Pancreas (tissue), 10 donors: ENCODE measurements at places on chromosomes 1 and 21.

GRCh38 chr1:209823143-209824041 is 4.4 kb upstream of the UTP25 start:
- no peak overlapping the region for H3K27ac ChIP-seq
- no peaks in the 10 kb centered on the region for H3K36me3 ChIP-seq
- DNase-seq = no peak
- H3K4me3 ChIP-seq = no peak overlapping the region
- no peaks in the 10 kb centered on the region for H3K27me3 ChIP-seq

DNA sequence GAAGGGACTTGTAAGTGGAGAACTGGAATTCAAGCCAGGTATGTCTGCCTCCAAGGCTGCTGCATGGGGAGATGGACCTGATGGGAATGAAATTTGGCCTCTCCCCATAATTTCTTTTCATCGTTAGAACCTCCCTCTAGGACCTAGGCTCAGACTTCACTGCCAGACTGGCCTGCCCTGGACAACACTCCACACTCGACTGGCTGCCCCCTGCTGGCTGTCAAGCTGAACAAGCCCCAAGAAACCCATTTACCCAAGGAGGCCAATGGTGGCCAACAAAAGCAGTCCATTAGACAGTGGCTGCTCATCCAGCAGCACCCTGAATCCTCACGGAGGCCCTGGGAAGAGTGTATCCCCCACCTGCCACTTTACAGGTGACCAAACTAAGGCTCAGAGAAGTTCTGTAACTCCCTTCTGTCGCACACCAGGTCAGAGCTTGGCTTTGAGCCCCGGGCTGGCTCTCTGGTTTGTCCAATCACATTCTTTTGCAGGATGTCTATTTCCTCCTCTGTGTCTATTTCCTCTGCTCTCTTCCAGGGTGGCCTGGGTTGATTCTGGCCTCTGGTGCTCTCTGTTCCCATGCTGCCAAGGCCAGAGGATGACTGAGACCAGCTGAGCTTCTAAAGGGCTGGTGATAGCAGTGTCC is 3.8 kb downstream of the RNF186 start:
- H3K27me3 ChIP-seq = no peaks in the 10 kb centered on the region
- no peak overlapping the region for H3K4me3 ChIP-seq
- no peaks in the 10 kb centered on the region for H3K36me3 ChIP-seq
- peaks cover 16% of the 10 kb centered on the region for H3K4me1 ChIP-seq

GRCh38 chr1:66248746-66249145 is 285.2 kb upstream of the SGIP1 start:
- H3K4me1 ChIP-seq = no peaks in the 10 kb centered on the region
- no peak for DNase-seq
- H3K4me3 ChIP-seq = no peak overlapping the region
- H3K27ac ChIP-seq = no peak overlapping the region
- no peaks in the 10 kb centered on the region for H3K27me3 ChIP-seq

- H3K27me3 ChIP-seq = no peaks in the 10 kb centered on the region
- no peak overlapping the region for H3K27ac ChIP-seq
- no peak overlapping the region for H3K4me3 ChIP-seq
- H3K4me1 ChIP-seq = peaks cover 10% of the 10 kb centered on the region
These were observed 24.9 kb downstream of the CNIH3 start for GRCh38 chr1:224641030-224641429.

DNA sequence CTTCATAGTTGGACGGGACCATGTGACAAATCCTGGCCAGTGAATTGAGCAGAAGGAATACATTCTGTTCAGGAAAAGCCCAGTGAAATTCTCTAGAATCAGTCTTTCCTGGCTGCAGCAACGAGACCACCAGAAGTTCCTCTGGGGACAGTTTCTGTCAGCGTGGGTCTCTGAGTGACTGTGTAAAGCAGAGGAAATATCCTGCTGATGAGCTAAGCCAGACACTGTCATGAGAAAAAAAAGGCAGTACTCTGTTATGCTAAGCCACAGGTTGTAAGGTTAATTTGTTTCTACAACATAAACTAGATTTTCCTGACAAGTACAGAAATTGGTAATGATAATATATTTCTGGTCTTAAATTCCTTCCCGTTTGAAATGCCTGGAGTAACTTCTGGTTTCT is 664.4 kb downstream of the LMO4 start:
- no peaks in the 10 kb centered on the region for H3K36me3 ChIP-seq
- DNase-seq = no peak
- no peaks in the 10 kb centered on the region for H3K4me1 ChIP-seq
- H3K4me3 ChIP-seq = no peak overlapping the region
- no peak overlapping the region for H3K27ac ChIP-seq
